ENCODE measurements at places on chromosomes 2 and 18.

DNA sequence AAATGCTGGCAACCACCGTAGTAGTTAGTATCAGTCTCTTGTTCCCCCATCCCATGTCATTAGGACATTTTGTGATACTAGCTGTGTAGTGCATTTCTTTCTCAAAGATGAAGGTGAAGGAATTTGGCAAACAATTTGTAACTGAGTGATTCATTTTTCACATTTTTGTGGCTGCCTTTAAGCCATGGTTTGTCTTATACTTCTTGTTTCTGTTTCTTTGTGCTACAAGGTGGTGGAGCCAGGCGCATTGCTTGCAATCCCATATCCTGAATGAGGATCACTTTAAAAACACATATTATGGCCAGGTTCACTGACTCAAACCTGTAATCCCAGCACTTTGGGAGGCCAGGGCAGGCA, 40.6 kb downstream of the GPD2 start:
- no peak for DNase-seq

DNA sequence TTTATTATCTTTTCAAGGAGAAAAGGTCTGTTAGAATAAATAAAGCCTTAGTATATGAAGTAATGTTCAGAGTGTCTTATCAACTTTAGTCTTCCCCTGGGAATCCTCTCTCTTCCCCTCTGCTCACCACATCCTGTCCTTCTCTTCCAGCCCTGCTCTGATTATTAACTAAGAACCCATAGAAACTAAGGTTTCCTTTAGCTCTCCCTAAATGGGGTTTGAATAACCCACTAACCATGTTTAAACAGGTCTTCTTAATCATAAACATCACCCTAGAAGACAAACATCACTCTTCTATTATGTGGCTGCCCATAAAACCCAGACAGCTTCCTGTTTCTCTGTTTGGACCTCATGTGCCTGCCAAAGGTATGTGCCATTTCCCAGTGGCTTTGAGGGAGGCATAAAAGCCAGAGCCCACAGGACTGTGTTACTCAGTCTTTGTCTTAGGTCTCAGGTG, 50.1 kb downstream of the SLC14A1 start:
- no peak for DNase-seq

GRCh38 chr2:152223977-152224376, 48.4 kb upstream of the STAM2 start:
- DNase-seq = no peak

- DNase-seq = no peak
Measured at GRCh38 chr18:57210107-57210715, 63.3 kb downstream of the BOD1L2 start.

- no peak for DNase-seq
Measured at GRCh38 chr2:12316476-12316875, 400.3 kb upstream of the TRIB2 start.

DNA sequence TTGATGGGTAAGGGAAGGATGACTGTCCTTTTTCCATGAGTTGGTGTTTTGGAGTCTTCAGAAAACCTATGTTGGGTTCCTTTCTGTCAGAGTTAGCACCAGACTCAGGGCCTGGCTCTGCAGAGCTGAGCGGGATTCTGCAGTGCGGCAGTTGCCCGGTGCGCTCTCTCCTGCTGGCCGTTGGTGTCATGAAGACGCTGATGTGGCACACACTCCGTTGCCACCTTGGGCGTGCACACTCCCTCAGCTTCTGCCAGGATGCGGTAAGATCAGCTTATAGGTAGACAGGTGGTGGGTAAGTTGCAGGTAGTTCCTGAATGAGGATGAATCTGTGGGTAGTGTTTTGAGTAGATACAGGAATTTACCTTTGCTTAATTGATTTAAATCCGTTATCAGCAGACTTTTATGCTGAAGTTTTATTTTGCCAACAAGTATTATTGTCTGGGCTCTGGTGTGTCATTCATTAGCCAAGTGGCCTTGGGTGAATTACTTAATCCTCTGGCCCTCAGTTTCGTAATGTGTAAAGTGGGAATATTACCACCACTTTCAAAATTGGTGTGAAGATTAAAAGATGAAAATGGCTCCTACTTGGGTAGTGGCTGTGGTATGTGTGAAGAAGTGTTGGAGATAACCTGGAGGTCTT, 26.8 kb downstream of the DGKD start:
- no peak for DNase-seq

- no peak for DNase-seq
Measured at GRCh38 chr2:215002500-215002899, 135.9 kb downstream of the ABCA12 start.

- DNase-seq = no peak
Measured at GRCh38 chr18:30999887-31000628, 42.5 kb downstream of the DSC3 start.

GRCh38 chr2:168683996-168684395, 118.4 kb upstream of the NOSTRIN start:
- DNase-seq = no peak

- DNase-seq = no peak
Measured at GRCh38 chr2:240817496-240818292, 2.3 kb downstream of the KIF1A start.

GRCh38 chr18:55307505-55307904, 280.5 kb downstream of the TCF4 start:
- DNase-seq = no peak

GRCh38 chr2:181861379-181861778, 30.2 kb upstream of the ITPRID2 start:
- no peak for DNase-seq

DNA sequence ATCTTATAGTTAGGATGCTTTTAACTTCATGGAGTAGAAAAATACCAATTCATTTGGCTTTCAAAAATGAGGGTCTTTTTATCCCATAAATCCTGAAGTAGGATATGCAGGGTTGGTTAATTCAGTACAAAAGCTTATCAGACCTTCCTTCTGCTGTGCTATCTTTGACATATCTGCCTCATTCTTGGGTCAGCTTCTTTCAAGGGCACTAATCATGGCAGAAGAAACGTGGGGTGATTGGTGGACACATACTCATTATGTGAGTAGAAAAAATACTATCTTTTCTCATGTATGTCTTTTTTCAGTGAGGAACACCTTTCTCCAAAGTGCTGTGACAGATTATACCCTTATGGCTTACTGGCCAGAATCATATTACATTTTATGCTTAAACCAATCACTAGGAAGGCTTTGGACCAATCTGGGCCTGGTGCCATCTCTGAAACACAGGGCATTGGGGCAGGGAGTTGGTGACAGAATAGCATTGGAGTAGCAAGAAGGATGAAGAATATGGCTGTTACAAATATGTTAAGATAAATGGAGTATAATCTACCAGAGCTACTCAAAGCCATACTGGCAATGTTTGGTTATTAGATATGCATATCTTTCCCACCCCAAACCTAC, 10.1 kb downstream of the UGP2 start:
- no peak for DNase-seq

DNA sequence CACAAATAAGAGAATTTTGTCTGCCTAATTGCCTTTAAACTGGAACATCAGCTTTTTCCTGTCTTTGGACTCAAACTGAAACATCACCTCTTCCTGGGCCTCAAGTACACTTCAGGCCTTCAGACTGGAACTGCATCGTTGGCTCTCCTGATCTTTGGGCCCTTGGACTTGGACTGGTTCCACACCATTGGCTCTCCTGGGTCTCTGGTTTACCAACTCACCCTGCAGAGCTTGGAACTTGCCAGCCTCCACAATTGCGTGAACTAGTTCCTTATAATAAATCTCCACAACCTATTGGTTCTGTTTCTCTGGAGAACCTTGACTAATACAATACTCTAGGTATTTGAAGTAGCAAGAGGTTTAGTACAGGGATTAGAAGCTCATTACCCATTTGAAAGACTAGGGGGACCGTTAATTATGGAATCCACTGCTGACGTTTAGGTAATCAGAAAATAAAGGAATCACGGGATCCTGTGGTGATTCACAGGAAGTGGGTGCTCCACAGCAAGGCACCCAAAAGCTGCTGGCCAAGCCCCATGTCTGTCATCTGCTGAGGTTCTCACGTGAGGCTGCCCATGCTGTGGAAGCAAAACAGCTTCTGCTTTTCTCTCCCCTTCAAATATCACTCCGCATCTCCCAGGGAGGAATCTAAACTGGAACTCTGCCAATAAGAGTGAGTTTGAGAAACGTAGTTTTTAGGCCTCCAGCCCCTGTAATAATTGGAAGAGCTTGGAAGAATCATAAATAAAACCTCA, 20.0 kb upstream of the SGPP2 start:
- DNase-seq = no peak

GRCh38 chr2:181780047-181780651, 99.8 kb upstream of the NEUROD1 start:
- DNase-seq = no peak

DNA sequence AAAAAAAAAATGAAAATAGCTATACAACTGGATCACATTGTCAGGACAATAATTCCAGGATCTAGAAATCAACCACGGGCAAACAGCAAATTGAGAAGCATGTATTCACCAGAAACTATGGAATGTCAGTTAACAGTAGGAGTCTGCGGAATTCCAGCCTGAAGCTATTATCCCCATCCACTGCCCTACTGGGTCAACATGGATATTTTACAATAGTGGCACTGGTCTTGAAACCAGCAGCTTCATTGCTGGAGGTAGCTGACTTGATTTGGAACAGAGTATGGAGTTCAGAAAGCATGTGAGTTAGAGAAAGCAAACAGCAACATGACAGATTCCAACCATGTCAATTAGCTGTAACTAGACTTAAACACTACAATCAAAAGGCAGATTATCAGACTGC, 55.7 kb upstream of the PDE1A start:
- DNase-seq = no peak

DNA sequence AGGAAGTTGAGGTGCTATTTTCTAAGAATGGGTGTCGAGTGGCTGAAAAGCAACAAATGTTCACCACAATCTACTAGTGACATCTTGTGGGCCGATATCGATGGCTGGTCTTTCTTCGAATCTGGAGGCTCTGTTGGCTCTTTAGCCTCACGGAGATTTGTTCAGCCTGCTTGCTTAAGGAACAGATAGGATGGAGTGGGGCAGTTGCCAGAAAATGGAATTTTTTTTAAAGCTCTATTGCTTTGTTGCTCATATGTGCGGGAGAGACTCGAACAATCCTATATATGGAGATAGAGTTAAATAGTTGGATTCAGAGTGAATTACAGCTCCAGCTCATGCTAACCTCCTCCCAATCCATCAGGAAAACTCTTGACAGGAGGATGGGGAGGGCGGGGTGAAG, 70.9 kb upstream of the LYPD6B start:
- DNase-seq = no peak

GRCh38 chr18:53935803-53936202, 288.7 kb downstream of the MBD2 start:
- DNase-seq = no peak

DNA sequence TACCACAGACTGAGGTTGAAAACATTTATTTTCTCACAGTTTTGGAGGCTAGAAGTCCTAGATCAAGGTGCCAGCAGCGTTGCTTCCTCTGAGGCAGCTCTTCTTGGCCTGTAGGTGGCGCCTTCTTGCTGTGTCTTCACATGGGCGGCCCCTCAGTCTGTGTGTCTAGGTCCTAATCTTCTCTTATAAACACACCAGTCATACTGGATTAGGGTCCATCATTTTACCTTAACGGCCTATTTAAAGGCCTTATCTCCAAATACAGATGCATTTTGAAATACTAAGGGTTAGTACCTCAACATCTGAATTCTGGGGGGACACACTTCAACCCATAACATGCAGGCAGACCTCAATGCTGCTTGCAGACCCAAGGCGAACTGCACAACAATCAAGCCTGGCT, 4.4 kb upstream of the RMC1 start:
- peak; percentile 80 for DNase-seq

- DNase-seq = no peak
Measured at GRCh38 chr2:173298536-173299097, 56.1 kb upstream of the CDCA7 start.

GRCh38 chr2:233817361-233817911, 36.9 kb downstream of the HJURP start:
- DNase-seq = no peak

GRCh38 chr2:69309351-69310110, 77.5 kb downstream of the GFPT1 start:
- no peak for DNase-seq

DNA sequence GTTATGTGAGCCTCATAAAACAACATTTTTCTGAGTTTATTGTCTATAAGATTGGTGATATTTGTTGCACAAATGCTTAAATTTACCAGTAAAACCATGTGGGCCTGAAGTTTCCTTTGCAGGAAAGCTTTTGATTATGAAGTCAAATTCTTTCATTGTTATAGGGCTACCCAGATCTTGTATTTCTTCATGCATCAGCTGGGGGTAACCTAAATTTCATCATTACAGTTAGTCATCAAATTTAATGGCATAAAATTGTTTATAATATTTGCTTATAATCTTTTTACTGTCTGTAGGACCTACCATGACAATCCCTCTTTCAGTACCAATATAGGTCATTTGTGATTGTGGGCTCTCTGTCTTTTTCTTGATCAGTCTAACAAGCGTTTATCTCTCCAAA, 47.8 kb downstream of the SMAD2 start:
- DNase-seq = no peak

GRCh38 chr18:62914871-62915392, 199.6 kb downstream of the PHLPP1 start:
- DNase-seq = no peak

GRCh38 chr2:36858551-36859365, 107.6 kb downstream of the STRN start:
- no peak for DNase-seq

GRCh38 chr2:121501554-121501953, 29.1 kb upstream of the RNU4ATAC start:
- no peak for DNase-seq

GRCh38 chr2:219254590-219255201, 978 bp upstream of the TUBA4A start:
- DNase-seq = peak; percentile 45

All from CD4-positive, alpha-beta T cell (primary cell).